Smooth muscle cell of the pulmonary artery (primary cell): ENCODE measurements at places on chromosomes 4 and X. TPM values are rescaled to one million over a fixed set of nuclear protein-coding genes. Genes with fewer than 3 reads are reported as not detected.

CCDC160 gene
- total RNA-seq: 0.07 TPM in 1 of 2 replicates, not detected in the other

RNF212 gene
- 2.5 and 15.3 TPM in 2 replicates for total RNA-seq

CFAP99 gene
- total RNA-seq: 0.13 TPM in 1 of 2 replicates, not detected in the other

PLXNB3 gene
- total RNA-seq: 15.2 and 19.4 TPM in 2 replicates

FRMPD4 gene
- 0.10 and 1.7 TPM in 2 replicates for total RNA-seq

GAGE12F gene
- total RNA-seq: not detected in 2 replicates

HTRA3 gene
- 5.1 and 5.4 TPM in 2 replicates for total RNA-seq

MAP7D3 gene
- 11.8 and 14.9 TPM in 2 replicates for total RNA-seq

NSD2 gene
- total RNA-seq: 53.1 and 55.7 TPM in 2 replicates

SHROOM2 gene
- total RNA-seq: 0.07 and 0.72 TPM in 2 replicates

DCAF8L2 gene
- total RNA-seq: 0.20 TPM in 1 of 2 replicates, not detected in the other

NPNT gene
- total RNA-seq: 0.46 TPM in 1 of 2 replicates, not detected in the other

IL2RG gene
- not detected in 2 replicates for total RNA-seq

PDLIM3 gene
- 62.4 and 86.4 TPM in 2 replicates for total RNA-seq

GLRA2 gene
- not detected in 2 replicates for total RNA-seq

ZNF630 gene
- 1.2 and 2.9 TPM in 2 replicates for total RNA-seq

WNK3 gene
- 0.86 and 1.5 TPM in 2 replicates for total RNA-seq

AFM gene
- total RNA-seq: not detected in 2 replicates

GAGE12J gene
- not detected in 2 replicates for total RNA-seq

FGB gene
- total RNA-seq: not detected in 2 replicates

TEX11 gene
- not detected in 2 replicates for total RNA-seq

LEF1 gene
- total RNA-seq: 0.20 TPM in 1 of 2 replicates, not detected in the other

MAGED4B gene
- total RNA-seq: 31.4 and 48.5 TPM in 2 replicates

PDCL2 gene
- not detected in 2 replicates for total RNA-seq

FGFBP1 gene
- total RNA-seq: not detected in 2 replicates

REPS2 gene
- 0.66 and 0.72 TPM in 2 replicates for total RNA-seq

CXCL13 gene
- not detected in 2 replicates for total RNA-seq
